ENCODE measurements at places on chromosomes 6 and 20.
A peak's percentile ranks its signal among the peaks of the same experiment; 100 is the strongest.

DNA sequence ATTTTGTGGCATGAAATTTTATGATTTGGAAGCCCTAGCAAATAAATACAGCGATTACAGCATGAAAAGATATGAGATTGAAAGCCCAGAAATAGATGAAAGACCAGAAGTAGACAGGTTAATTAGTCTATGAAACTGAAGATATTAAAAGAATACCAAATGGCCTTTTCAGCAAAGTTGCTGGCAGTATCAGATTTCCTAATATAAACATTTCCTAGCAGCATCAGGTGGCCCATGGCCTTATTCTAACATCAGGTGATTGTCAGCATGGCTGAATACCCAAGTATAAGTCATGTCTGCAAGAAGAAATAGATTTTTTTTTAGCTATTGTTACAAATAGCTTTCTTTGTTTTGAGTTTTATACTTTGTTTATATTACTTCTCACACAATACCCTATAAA lies 93.2 kb downstream of the CLVS2 start:
- no peak for DNase-seq

- no peak for DNase-seq
These were observed 47.4 kb upstream of the HS3ST5 start for GRCh38 chr6:114390176-114390575.

GRCh38 chr6:83067448-83068439 lies at the start of gene DOP1A:
Gene DOP1A (plus strand): TSS chr6:83067671. CDS start chr6:83096978, 29,307 bp downstream.
- DNase-seq: peak; percentile 91

DNA sequence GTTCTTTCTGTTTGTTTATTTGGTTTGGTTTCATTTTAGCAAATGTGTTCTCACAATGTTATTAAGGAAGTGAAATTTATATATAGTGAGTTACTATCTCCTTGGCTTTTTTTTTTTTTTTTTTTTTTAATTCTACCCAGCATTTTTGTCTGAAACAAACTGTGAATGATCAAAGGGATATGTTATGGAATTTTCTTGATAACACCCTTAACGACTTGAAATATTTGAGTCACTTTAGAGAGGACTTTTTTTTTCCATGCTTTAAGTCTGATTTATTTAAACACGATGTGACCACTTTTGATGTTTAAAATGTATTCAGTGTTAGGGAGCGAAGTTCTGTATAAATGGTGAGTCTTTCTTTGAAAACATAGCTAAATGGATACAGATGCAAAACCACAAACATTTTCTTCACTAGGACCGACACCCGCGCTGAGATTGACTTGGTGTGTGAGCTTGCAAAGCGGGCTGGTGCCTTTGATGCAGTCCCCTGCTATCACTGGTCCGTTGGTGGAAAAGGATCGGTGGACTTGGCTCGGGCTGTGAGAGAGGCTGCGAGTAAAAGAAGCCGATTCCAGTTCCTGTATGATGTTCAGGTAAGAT lies 149.7 kb downstream of the MTHFD1L start:
- DNase-seq: no peak

- DNase-seq: no peak
These were observed 36.5 kb upstream of the FAM83C start for GRCh38 chr20:35328689-35329088.

GRCh38 chr6:133945158-133945557 lies 7.9 kb upstream of the TBPL1 start:
- DNase-seq: no peak

DNA sequence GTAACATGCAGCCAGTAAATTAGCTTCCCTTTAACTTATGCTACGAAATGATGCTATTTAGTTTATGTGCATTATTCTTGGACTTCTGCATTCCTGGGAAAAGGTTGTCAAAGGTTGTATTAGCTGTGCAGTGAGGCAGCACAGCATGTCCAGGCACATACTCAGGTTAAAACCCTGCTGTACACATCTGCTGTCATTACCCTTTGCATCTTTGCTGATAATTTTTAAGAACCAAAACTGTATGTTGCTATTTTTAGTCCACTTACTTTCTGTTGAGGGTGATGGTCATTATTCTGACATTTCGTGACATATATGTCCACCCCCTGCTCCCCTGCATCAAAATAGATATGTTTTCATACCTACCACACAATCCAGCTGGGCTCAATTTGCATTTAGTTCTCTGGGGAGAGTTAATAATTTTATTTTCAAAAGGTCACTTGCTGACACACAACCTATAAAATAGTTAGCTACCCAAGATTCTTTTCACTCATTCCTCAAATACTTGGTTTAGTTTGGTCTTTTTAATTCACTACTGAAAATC lies 142.5 kb upstream of the SPACA1 start:
- DNase-seq: no peak

GRCh38 chr6:106064142-106064541 lies 22.0 kb upstream of the PRDM1 start:
- DNase-seq: no peak

DNA sequence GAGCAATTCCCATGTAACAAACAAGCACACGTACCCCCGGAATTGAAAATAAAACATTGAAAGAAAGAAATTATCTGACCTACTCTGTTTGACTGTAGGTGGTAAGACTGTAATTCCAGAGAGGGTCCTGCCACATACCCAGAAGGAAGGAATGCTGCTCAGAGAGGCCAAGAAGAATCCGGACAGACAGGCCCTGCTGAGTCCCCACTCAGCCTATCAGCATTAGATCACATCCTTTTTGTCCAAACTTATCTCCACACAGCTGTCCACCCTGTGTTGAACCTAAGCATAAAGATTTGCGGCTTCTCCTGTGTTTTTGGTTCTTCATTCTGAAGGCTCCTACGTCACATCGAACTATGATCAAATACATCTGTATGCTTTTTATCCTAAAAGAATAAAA lies 591.9 kb downstream of the QKI start:
- no peak for DNase-seq

- DNase-seq: peak; percentile 74
These were observed at the start of gene NAA20 for GRCh38 chr20:20017001-20017843. Gene NAA20 (plus strand): TSS chr20:20017362. CDS start chr20:20017397, 35 bp downstream.

- DNase-seq: no peak
These were observed 140.3 kb downstream of the COL12A1 start for GRCh38 chr6:75065523-75065922.

DNA sequence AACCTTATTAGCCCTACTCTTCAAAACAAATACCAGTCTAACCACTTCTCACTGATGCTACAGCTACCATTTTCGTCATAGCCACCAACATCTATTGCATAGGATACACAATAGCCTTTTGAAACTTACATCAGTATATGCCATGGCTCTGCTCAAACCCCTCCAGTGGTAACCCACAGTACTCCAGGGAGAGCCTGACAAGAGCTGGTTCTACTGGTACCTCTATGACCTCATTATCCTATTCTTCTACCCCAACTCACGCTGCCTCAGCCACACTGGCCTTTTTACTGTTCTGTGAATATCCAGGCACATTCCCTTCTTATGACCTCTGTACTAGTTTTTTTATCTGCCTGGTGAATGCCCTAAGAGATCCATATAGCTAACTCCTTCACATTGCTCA lies 157.6 kb downstream of the ARHGAP18 start:
- DNase-seq: no peak

DNA sequence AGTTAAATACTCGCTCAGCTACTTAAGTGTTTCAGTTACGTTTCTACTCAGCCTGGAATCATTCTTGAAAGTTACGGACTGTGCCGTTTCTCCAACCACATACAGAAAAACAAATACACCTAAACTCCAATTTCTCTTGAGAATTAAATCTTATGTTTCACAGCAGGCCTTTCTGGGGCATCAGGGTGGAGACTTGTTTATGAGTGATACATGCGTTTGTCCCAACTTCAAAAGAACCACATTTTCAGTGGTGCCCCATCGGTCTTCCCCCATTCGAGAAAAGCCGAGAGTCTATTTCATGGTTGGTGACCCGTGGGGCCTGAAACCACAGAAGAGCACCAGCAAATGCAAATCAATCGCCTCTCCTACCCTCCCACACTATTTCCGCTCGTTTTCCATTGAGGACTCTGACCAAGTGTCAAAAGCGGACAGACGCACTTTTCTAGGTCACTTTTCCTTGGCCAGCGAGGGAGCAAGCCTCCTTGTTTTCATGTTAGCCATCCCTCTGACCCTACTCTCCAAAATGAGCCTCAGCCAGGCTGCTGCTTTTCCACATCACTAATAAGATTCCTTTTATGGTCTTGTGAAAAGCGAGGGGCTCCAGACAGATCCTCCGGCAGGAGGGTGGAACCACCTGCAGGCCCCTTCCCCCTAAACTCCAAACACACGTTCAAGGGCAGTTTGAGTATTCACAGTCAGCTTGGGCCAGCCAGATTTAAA lies 3.1 kb downstream of the JAG1 start:
- DNase-seq: no peak

DNA sequence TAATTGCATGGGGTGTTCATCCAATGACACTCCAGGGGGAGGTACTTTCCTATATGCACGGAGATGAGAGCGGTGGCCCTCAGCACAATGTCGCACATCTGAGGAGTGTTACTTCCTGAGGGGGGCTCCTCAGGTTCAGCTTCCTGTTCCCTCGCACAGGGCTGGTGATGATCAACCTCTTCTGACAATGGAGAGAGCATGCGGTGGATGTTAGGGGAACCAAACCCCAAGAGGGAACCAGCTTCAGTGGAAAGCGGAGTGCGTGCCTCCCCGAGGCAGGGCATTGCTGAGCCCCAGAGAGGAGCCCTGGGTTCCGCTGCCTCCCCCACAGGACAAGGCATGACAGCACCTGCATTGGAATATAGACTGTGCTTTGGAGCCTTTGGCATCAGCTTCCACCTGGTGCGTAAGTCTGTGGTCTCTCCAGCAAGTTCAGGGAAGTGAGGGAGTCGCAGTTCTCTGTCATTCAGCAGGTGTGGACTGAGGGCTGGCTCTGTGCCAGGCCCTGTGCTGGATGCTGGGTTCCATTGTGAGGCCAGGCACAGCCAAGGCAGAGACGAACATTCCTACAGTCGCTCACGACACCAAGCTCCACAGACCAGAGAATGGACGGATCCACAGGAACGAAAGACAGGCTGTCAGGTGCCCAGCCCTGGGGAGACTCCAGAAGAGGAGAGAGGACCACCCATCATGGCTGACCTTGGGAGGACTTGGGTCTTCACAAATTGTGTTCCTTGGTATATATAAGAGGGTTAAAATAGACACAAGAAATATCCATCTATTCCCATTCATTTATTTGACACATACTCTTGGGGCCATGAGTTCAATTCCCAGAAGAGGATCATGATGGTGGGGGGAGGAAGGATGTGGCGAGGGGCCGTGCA lies 3.9 kb upstream of the ZNF831 start:
- no peak for DNase-seq

- no peak for DNase-seq
These were observed 20.2 kb upstream of the HLA-DOA start for GRCh38 chr6:33029328-33030184.

- no peak for DNase-seq
These were observed 105.3 kb upstream of the CDYL start for GRCh38 chr6:4670824-4671409.

GRCh38 chr6:150394053-150394898 lies 25.5 kb downstream of the IYD start:
- DNase-seq: no peak

GRCh38 chr6:13339863-13340630 lies 11.7 kb upstream of the TBC1D7 start:
- no peak for DNase-seq

DNA sequence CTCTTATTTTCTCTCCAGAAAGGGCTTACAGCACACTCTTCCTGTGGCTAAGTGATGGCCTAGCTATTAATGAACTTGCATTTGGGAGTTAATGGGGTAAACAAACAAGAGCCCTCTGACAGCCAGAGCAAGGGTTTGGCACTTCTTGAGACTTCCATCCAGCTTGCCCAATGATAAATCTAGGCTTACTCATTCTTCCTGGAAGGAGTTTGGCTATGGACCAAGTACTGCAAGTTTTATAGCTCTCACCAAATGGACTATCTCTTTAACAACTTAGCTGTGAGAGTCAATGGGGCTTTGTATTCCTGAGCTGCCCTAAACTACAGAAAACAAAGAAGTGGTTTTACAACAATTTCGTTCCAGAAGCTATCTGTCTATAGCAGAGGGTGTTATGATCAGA lies 16.7 kb upstream of the PI3 start:
- no peak for DNase-seq

DNA sequence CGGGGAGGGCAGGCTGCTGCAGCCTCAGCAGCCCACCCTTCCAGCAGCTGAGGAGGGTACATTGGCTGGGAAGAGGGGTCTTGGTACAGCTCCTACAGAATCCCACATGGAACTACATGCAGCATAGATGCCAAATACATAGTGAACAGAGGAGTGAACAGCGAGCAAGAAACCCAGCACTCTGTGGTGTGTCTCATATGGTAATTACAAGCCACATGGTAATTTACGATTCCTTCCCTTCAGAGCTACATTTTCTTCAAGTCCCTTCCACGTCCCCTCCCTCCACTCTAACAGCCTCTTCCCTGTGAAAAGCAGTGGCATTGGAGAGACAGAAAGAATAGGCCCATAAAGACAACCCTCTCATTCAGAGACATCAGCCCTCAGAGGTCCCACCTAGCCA lies 167.7 kb downstream of the SYNDIG1 start:
- DNase-seq: no peak

- no peak for DNase-seq
These were observed 173.6 kb downstream of the SASH1 start for GRCh38 chr6:148516217-148516616.

DNA sequence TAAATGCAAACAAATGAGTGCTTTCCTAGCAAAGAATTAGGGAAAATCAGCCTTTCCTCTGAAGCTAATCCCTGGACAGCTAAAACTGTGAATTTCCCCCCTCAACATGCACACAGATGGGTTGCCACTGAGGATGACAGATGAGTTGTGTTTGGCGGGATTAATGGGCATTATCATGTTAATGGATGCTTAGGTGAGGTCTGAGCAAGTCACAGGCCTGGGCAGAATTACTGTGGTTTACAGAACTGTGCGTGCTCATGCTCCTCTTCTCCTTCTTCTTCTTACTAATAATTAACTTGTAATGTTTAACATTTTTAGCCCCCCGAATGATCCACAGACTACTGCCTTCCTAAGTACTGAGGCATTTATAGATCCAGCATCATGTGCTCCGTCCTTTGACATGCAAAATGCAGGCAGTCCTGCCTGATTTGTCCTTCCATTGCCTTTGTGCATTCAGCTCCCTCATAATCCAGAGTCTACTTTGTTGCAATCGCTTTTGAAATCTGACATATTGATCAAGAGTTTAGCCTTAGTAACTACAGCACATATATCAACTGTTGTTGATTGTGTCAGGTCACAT lies 753.4 kb upstream of the MMS22L start:
- DNase-seq: no peak
